ENCODE measurements at places on chromosomes 2 and 18.

GRCh38 chr2:152335016-152335725 lies at the start of gene FMNL2:
FMNL2 (plus strand) TSS chr2:152335174.
- DNase-seq: peak; percentile 86

- DNase-seq: no peak
Measured at GRCh38 chr2:45450634-45451033, 160.4 kb downstream of the SRBD1 start.

DNA sequence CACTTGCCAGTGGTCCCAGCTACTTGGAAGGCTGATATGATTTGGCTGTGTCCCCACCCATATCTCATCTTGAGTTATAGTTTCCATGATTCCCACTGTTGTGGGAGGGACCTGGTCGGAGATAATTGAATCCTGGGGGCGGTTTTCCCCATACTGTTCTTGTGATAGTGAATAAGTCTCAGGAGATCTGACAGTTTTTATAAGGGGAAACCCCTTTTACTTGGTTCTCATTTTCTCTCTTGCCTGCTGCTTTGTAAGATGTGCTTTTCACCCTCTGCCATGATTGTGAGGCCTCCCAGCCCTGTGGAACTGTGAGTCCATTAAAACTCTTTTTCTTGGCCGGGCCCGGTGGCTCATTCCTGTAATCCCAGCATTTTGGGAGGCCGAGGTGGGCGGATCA lies 265.4 kb upstream of the SPOPL start:
- no peak for DNase-seq

DNA sequence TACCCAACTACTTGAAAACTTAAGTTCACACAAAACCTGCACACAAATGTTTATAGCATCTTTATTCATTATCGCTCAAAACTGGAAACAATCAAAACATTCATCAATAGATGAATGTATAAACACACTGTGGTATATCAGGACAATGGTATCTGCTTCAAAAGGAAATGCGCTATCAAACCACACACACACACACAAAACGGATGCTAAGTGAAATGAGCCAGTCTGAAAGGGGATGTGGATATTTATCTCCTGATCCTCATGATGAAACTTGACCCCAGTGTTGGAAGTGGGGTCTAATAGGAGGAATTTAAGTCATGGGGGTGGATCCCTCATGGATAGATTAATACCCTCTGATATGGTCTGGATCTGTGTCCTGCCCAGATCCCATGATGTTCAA lies 22.0 kb downstream of the PDCL3 start:
- no peak for DNase-seq

GRCh38 chr2:60302377-60303126 lies 250.9 kb downstream of the BCL11A start:
- DNase-seq: no peak
